ENCODE measurements at places on chromosomes 6 and 20.
A peak's percentile ranks its signal among the peaks of the same experiment; 100 is the strongest.

DNA sequence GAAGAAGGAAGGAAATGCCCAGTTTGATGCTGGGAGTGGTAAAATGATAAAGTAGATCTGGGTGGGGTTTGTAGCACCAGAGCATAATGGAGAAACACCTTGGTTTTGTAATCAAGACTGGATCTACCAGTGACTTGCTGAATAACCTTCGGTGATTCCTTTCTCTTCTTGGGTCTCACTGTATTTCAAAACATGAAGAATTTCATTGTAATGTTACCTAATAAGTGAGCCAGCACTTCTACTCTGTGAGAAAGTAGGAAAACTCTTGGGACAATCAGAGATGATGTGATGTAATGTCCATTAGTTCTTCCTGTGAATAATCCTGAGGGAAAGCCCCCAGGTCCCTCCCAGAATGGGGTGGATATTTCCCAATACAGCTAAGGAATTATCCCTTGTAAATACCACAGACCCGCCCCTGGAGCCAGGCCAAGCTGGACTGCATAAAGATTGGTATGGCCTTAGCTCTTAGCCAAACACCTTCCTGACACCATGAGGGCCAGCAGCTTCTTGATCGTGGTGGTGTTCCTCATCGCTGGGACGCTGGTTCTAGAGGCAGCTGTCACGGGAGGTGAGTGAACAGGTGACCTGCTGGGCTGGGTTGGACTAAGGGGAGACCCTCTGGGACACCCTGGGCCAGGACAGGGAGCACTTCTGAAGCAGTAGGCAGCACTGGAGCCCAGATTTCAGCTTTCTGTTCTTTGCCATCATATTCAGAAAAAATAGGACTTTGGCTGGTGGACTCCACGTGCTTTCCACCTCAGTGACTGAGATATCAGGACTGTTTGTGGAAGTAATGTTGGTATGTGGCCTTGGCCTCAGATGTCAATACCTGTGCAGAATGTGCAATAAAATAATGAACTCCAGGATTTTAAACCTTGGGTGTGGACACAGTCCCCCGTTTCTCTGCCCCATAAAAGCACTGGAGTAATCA, at the start of gene PI3:
PI3 (plus strand) TSS at position 469 of the 931 bp plus-strand sequence; CDS start at position 490, 21 bp downstream.
- DNase-seq: no peak

GRCh38 chr6:43667245-43668150, 20.1 kb downstream of the MRPS18A start:
- peak; percentile 84 for DNase-seq

DNA sequence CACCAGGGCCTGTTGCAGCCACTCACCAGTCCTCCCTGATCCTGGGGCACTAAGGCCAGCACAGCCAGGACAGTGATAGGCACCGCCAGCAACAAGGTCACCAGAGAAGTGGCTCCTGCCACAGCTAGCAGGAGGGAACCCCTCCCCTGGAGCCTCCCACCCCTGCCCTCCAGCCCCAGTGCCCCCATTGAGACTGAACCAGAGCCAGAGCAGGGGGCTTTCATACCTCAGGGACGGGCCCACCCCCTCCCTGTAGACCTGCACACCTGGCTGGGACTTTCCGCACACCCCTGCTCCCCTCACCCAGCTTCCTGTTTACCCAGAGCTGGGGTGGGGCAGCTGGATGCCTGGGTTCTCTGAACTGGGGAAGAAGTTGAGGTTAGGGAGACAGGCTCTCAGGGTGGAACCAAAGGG, at the start of gene LTB:
LTB (minus strand) TSS at position 195 of the 414 bp plus-strand sequence; CDS start at position 188, 7 bp downstream.
- no peak for DNase-seq

GRCh38 chr6:49151957-49152356, 311.1 kb downstream of the MMUT start:
- no peak for DNase-seq

GRCh38 chr6:152981989-152982903, 595 bp downstream of the FBXO5 start:
- peak; percentile 3 for DNase-seq

DNA sequence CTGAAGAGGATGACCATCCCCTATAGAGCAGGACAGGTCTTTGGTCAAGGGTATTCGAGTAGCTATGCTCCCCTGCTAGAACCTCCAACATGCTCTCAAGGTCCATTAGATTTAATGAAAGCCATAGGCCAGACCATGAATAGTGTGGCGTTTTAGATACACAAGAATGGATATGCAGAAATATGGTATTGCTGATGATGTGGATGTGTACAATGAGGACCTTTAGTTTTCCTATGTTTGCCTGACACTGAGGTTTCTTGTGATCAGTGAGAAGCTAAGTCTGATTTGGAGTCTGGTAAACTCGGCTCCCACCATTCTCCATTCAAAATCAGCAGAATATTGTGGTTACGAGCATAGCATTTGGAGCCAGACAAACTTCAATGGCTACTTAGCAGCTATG, 125.6 kb downstream of the TSHZ2 start:
- no peak for DNase-seq

DNA sequence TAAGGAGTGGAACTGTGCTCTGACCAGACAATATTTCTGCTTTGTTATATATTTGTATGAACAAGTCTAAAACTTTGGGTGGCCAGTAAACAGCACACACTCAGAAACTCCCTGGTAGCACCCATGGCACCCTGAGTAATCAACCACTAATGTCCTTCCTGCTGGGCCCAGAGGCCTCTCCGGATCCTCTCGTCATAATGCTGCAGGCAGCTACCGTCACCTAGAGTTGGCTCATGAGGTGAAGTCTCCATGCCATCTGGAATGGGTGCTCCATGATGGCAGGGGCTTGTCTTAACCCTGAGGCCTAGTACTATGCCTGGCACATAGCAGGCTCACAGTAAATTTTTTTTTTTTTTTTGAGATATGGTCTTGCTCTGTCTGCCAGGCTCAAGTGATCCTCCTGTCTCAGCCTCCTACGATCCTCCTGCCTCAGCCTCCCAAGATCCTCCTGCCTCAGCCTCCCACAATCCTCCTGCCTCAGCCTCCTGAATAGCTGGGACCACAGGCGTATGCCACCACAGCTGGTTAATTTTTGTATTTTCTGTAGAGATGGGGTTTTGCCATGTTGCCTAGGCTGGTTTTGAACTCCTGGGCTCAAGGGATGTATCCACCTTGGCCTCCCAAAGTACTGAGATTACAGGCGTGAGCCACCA, 3.0 kb upstream of the SDCBP2 start:
- no peak for DNase-seq

DNA sequence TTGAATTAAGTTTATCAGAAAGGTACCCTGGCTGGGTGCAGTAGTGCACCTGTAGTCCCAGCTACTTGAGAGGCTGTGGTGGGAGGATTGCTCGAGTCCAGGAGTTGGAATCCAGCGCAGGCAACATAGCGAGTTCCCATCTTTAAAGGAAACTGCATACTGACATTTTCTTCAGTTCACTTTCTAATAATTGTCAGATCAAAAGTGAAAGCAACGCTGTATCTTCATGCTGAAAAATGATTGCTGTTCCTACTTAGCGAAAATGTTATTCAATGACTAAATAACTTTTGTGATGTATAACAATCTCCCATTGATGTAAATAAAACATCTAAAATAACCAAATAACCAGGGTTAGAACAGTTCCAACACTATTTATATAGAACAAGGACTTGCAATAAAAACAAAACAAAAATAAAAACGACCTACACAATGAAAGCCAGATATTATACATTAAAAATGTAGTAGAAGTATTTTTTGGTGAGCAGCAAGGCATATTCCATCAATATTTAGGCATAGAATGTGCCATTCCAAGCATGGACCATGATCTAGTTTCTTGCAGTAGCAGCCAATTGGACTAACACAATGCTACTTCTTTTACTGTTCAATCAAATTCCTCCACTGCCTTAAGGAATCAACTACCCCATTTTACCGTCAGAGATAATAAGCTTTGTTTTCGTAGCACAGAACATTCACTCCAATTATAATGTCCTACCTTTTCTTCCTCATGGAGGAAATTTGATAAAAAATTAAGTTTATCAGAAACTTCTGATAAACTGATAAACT, 1.5 kb downstream of the LATS1 start:
- peak; percentile 8 for DNase-seq

DNA sequence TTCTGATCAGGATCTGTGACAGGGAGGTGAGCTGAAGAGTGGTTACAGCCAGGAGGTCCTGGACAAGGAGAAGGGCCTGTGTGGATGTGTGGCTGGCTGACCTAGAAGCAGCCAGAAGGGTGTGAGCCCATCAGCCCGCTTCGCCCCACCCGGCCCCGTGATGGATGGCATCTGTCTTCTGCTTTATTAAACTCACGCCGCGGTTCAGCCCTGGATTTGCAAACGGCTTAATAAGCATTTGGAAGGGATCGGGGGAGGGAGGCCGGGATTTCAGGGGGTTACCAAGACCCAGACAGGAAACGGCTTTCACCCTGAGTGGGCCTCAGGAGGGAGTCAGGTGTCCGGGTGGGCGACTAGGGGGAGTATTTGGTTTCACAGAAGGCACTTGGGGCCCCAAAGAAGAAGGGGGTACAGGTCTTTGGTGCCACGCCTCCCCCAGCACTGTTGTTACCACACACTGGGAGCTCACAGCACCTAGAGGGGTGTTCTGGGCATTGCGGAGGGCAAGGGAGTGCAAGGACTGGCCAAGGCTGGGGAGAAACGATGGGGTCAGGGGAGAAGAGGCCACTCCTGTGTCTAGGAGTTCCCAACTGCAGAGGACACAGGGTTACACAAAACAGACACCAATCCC, 53.8 kb upstream of the FOXP4 start:
- DNase-seq: no peak

- no peak for DNase-seq
Observed at GRCh38 chr20:50297498-50298376, 107.1 kb downstream of the CEBPB start.

GRCh38 chr6:37826188-37826587, 6.7 kb downstream of the ZFAND3 start:
- DNase-seq: no peak

DNA sequence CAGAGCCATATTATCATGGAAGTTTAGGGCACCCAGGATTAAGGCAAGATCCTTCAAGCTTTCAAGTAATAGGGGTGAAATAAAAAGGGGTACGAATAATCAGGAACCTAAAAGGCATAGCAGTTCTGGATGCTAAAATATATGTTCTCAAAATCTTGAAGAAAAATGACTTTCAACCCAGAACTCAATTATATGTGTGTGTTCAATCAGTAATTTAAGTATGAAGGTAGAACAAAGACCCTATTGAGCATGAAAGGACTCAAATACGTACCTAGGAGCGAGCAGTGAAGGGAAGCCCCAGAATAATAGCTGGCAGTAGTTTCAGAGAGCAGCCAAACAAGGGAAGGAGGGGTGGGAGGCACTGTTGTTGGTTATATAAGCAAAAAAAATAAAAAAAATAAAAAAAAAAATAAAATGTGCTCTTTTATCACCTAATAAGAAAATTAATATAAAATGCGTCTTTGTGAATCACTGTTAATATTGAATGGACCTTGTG, 45.4 kb downstream of the MYO6 start:
- no peak for DNase-seq

DNA sequence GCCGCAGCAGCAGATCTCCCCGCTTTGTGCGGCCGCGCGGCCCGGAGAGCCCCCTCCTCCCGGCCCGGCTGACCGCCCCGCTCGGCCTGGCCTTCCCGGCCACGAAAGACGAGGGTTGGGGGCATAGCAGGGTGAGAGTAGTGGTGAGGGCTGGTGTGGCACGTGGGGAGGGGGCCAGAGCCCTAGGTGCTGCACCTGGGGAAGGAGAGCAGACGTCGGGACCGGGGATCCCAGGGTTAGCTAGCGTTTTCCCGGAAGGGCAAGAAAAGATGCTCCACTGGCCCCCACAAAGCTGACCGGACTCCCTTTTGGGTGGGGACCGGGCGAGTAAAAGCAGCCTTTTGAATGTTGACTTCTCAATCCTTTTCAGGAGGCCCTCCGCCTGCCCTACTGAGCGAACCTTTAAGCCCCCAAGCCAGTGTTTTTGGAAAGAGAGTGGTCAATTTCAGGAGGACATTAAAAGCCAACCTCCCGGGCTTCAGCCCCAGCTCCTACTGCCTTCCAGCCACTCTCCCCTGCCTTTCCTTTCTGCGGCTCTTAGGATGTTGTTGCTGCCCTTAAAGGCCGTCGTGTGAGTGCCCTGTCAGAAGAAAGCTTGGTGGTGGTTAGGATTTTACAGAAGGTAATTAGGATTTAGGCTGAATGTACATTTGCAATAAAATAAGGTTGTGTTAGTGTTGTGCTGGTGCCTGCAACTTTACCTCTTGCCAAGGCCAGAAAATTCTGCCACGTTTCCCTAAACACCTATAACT, 648 bp upstream of the BACH2 start:
- no peak for DNase-seq

DNA sequence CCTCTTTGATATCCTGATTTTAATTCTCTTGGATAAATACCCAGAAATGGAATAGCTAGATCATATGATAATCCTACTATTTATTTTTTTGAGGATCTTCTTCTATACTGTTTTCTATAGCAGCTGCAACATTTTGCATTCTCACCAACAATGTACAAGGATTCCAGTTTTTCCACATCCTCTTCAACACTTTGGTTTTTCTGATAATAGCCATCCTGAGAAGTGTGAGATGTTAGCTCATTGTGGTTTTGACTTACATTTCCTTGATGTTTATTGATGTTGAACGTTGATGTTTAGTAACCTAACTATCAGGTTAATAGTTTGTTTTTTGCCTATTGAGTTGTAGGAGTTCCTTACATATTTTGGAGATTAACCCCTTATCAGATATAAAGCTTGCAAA, 217.3 kb downstream of the LRFN2 start:
- DNase-seq: no peak

- no peak for DNase-seq
Observed at GRCh38 chr6:150753371-150754064, 112.0 kb upstream of the MTHFD1L start.

DNA sequence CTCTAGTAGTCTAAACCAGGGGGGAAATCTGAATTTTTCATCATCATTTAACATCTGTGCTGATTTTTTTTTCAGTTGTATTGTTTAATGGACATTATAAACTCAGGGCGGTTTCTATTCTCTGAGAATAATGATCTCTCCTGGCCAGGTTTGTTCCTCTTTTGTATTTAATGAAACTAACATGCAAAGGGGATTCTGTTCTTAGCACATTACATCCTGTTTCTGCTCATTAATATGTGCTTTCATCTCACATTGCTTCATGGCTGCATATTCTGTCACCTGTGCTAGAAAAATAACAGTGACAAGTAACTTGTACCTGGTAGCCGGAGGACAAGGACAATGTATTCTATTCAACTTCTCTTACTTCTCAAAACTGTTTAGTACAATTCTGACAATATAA, 806 bp downstream of the HLA-DOB start:
- peak; percentile 81 for DNase-seq

GRCh38 chr6:105967917-105968602, 118.1 kb upstream of the PRDM1 start:
- no peak for DNase-seq

Data from germinal center (tissue), 1 donor.